Activated T-helper 9 cell treated with anti-CD3 and anti-CD28 coated beads, Interleukin-2, amount 50 U/mL, for 16 hours (primary cell): ENCODE measurements at places on chromosomes 2 and 18.
A peak's percentile ranks its signal among the peaks of the same experiment; 100 is the strongest.

- no peak for DNase-seq
Measured at GRCh38 chr2:50769406-50770181, 262.3 kb downstream of the NRXN1 start.

- DNase-seq = no peak
Measured at GRCh38 chr2:190634381-190634780, 14.5 kb upstream of the NAB1 start.

DNA sequence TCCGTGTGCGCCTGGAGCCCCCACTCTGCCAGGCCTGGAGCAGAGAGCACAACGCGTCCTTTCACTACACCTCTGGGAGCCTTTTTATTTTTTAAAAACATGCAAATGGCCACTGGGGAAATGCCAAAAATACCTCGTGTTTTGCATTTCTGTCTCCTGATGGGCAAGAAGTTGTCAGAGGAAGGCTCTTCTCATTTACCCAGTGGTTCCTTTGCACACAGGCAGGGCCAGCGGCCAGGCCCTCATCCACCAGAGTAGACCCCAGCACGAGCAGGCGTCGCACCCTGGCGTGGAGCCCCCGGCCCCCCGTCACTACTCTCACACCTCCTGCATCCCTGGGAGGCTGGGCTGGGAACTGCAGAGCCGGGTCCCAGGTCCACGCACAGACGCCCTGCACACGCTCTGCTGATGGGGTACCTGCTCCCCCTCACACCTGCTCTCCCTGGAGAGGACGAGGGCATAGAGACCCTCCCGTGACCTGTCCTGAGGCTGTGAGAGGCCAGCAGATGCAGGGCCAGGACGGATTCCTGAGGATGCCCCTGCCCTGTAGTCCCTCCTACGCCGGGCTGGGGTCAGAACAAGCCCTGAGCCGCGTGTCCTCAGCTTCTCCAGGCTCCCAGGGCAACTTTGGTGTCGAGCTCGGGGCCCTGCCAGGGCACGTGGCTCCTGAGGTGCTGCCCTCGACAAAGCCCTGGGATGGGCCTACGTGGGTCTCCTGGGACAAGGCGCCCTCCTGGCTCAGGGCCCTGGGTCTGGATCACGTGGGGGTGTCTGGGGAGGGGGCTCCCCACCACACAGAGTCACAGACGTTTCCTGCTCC lies 65.0 kb downstream of the NFATC1 start:
- DNase-seq = no peak

DNA sequence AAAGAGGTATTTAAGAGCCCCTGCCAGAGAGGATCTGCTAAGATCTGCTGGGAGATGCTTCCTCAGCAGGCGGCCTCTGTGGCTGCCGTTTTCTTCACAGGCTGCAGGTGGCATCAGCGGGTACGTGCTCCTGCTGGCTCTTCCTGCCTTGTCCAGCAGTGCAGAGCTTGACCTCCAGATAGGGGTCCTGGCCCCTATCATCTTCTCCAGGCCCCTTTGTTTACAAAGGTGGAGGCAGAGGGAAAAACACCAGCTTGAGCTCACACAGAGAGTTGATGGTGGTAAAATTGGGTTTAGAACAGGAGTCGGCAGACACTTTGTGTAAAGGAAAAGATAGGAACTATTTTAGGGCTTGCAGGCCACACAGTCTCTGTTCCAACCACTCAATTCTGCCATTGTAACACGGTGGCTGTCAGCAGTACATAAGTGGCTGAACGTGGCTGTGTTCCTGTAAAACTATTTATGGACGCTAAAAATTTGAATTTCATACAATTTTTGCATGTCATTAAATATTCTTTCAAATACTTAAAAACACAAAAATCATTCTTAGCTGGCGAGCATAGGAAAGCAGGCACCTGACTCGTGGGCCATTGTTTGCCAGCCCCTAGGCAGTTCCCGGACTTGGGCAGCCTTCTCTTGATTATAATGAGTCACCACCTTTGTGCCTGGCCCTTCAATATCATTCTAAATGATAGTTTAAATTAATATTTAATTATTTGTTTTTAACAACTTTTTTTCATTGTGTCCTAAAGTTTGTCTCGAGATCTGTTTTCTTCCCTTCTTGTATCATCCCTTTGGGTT lies 98.2 kb upstream of the B3GNT7 start:
- DNase-seq = no peak

- DNase-seq = no peak
Measured at GRCh38 chr2:189465076-189465475, 23.8 kb downstream of the WDR75 start.

DNA sequence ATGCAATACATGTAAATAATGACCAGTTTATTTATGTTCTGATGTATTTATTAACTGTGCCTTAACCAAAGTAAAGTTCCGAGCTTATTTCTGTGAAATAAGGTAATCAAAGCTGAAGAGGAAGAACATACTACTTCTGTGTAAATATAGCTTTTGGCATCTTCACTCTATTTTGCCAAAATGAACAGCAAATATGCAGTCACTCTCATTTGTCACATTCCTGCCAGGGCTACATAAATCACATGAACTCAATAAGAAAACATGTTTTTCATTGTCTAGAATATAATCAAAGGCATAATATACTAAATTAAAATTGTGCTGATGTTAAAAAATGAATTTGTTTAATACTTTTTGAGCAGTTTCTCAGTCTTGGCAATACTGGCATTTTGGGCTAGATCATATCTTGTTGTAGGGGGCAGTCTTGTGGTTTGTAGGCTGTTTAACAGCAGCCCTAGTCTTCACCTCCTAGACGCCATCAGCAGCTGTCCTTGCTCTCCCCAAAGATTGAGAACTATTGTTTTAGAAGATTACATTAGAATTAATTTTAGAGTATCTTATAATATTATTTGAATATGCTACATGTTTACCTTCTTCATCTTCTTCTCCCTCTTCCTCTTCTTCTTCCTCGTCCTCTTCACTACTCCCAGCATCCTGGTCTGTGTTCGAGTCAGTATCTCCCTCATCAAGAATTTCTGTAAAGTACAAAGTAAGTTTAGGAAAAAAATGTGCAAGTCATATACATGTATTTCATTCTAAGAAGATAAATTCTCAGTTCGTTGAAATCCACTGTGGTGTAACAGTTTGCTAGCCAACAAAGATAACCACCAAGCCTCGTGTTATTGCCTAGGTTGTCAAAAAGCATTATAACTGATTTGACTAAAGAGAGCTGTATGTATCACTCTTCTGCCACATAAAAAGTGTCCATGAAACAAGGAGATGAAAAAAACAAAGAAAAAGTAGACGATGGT lies 41.5 kb downstream of the CWC22 start:
- DNase-seq = no peak

GRCh38 chr2:96146881-96147592 lies 1.8 kb upstream of the DUSP2 start:
- DNase-seq = no peak

- peak; percentile 74 for DNase-seq
Measured at GRCh38 chr2:240579771-240580614, 6.5 kb upstream of the CAPN10 start.

GRCh38 chr2:128867936-128868636 lies 549.4 kb upstream of the HS6ST1 start:
- DNase-seq = no peak

GRCh38 chr2:148479398-148479797 lies 165.2 kb upstream of the EPC2 start:
- no peak for DNase-seq

DNA sequence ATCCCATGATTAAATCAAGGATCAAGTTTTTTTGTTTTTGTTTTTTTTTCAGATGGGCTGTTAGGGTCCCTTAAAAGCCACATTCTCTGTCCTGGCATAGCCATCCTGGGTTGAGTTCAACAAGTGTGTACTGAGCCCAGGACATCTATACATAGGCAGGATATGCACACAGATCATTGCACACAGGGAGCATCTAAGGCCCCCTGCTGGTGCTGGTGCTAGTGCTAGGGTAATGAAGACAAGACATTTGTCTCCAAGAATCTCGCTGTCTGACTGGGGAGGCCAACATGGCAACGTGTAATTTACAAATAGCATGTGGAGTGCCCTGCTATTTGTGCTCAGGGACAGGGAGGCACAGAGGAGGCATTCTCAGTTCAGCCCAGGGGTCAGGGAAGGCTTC lies 124.5 kb downstream of the VAPA start:
- DNase-seq = no peak

DNA sequence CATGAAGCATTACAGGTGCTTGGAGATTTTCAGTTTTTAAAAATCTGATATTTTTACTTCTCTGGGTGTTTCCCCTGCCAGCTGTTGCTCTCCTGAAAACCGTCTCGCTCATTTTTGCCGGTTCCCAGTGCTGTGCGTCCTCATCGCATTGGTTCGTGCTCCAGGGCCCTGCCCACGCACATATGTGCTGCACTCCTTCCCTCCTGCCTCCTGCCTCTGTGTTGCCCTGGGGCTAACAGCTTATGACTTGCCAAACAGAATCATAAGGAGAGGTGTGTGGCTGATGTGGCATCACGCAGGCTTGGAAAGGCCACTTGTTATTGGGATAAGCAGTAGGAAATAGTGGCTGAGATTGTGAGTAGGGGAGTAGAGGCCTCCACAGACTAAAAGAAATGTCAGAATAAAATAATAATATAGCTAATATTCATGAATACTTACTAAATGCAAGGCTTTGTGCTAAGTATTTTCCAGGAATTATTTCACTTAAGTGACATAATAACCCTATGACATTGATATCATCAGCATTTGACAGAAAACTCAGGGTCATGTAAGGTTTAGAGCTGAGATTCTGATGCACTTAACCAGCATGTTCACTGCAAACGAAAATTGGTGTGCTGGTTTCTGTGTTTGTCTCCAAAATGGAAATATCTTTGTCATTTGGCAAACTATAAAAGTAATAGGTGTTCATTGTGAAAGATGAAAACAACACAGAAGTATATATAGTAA lies 53.5 kb downstream of the SLC4A1AP start:
- no peak for DNase-seq

DNA sequence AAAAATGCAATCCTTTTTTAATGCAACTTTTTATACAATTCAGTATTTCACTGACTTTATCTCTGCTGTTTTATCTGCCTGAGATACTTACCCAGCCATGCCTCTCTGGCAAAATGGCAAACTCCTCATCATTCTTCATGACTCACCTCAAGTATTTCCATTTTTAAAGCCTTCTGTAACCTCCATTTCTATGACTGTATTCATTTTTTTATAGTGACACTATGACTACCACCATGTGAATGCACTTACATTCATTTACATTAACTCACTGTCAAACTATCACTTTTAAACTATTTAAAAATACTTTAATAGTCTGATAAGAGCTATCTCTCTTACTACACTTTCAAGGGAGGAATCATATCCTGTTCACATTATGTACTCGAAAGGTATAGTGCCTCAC lies 99.4 kb upstream of the SCN7A start:
- no peak for DNase-seq

DNA sequence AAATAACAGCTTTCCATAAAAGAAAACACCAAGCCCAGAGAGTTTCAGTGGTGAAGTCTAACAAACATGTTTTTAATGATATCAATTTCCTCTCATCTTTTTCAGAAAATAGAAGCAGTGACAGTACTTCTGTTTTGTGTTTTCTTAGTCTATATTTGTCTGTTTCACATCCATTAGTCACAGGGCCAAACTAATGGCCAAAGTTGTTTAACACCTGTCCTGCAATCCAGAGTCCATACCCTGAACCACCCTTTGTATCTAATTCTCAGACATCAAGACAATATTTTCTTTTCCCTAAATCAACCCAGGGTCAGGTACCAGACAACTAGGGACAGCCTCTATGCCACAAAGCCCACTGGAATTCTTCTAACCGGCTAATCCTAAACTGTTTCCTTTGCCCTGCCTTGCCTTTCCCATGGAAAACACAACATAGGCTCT lies 25.9 kb downstream of the TMSB10 start:
- no peak for DNase-seq

DNA sequence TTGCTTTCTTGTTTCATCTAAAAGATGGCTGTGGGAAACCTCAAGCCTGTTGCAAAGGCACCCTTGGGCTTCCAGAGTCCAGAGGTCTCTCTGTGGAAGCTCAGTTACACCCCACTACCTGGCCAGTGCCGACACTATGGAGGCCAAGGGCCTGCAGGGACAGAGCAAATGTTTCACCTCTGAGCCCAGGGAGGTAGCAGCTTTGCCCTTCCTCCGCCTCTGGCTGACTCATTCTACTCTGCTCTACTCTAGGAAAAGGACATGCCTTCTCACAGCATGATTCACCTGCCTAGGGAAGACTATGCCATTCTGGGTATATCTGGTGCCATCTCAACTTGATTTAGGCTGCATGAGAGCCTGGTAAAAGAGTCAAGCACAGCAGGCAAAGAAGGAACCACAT lies 12.2 kb downstream of the MYOM1 start:
- no peak for DNase-seq

DNA sequence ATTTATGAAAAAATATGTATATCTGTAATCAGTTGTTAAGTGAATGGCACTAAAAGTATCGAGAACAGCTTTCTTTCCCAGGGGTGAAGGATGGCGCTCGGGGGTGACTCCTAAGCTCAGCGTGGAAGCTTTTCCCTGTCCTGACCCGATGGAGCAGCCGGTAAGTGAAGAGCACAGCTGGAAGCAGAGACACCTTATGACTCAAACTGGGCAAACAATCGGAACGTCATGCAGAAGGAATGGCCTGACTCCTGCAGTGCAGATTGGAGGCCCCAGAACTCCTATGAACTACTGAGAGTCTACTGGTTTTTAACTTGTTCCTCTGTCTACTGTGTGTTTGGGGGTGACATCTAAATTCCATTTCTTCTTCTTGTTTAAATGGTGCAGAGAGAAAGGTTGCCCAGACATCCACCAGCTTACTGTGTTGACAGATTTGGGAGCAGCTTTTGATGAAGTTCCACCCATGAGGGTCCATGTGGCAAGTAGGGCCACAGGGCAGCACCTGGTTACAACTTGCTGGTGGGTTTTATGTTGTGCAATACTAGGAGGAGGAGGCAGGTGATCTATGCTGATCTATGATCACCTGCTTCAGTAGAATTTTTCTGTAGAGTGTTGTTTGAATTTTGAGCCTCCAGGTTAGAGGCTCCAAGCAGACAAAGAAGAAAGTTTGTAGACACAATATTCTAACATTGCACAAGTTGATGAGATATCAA lies 52.8 kb upstream of the TMEM182 start:
- no peak for DNase-seq

DNA sequence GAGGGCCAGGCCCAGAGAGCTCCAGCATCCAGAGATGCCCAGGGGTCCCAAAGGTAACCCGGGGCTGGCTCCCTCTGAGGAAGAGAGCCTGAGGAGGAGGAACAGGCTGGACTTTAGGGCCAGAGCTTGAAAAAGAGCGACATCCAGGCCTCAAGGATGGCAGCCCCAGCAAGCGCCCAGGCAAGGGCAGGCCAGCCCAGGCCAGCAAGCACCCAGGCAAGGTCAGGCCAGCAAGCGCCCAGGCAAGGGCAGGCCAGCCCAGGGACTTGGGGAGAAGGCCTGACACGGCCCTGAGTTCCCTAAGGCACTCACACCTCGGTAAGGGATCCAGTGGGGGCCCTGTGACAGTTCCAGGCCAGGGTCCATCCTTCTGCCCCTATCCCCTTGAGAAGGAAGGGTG lies 30.4 kb downstream of the DBI start:
- DNase-seq = no peak

GRCh38 chr2:209579230-209579749 lies 155.4 kb downstream of the MAP2 start:
- no peak for DNase-seq

- DNase-seq = no peak
Measured at GRCh38 chr2:202023198-202023903, 10.3 kb upstream of the FZD7 start.
